Activated T-cell treated with anti-CD3 and anti-CD28 coated beads, Interleukin-2, amount 50 U/mL, for 4 hours (primary cell): ENCODE measurements at places on chromosomes 3 and 15. TPM values are rescaled to one million over a fixed set of nuclear protein-coding genes. Genes with fewer than 3 reads are reported as not detected.

DNA sequence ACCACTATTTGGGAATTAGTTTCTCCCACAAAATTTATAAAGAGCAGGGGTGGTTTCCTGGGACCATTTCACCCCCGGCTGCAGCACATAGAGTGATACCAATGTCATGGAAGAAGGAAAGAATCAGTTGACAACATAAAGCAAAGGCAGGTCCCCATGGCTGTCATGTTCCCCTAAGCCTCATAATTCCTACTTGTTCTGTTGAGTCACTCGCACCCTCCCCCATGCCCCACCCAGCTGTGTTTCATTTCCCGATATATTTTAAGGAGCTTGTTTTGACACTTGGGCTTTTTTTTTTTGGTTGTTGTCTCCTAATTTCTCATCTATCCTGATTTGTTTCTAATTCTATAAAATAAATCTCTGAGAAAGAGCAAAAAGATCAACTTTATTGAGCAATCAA, 24.9 kb downstream of the ERC2 start:
- DNase-seq, result no peak

The AGBL1 gene
- total RNA-seq, result 0.05 TPM

The BCL2A1 gene
- total RNA-seq, result 308 TPM

GRCh38 chr15:51499379-51499976, 123.1 kb downstream of the DMXL2 start:
- no peak for DNase-seq

The CORO2B gene
- 0.08 TPM for total RNA-seq

GRCh38 chr3:36538136-36538749, 157.9 kb downstream of the STAC start:
- DNase-seq, result no peak

The NDN gene
- 1.3 TPM for total RNA-seq

GRCh38 chr3:134840459-134840858, 45.4 kb downstream of the EPHB1 start:
- no peak for DNase-seq

The CCDC13 gene
- total RNA-seq, result 0.29 TPM

The SHC4 gene
- 2.3 TPM for total RNA-seq
